Prostate gland (tissue), 2 donors: ENCODE measurements at places on chromosomes 7 and 10.
A peak's percentile ranks its signal among the peaks of the same experiment; 100 is the strongest.

- no peak for DNase-seq
Measured at GRCh38 chr10:20890491-20891337, 6.4 kb downstream of the NEBL start.

DNA sequence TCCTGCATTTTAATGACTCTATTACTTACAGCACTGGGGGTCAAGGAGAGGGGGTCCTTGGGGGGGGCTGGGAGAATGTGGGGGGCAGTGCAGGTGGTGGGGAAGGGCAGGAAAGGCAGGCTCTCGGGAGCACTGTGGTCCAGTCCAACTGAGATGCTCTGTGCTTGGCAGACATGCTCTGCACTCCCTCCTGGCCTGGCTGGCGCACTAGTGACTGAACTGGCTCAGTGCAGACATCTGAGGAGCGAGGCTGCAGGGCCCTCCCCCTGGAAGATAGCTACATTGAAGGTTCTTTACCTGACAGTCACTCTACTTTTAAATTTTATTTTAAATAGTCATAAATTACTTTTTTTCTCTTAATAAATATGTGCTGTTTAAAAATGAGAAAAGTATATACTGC, 105.7 kb downstream of the NEURL1 start:
- no peak for DNase-seq

- DNase-seq, result no peak
Measured at GRCh38 chr7:140596519-140597427, 43.8 kb downstream of the DENND2A start.

GRCh38 chr10:67296926-67297325, 371.1 kb downstream of the LRRTM3 start:
- DNase-seq, result no peak

DNA sequence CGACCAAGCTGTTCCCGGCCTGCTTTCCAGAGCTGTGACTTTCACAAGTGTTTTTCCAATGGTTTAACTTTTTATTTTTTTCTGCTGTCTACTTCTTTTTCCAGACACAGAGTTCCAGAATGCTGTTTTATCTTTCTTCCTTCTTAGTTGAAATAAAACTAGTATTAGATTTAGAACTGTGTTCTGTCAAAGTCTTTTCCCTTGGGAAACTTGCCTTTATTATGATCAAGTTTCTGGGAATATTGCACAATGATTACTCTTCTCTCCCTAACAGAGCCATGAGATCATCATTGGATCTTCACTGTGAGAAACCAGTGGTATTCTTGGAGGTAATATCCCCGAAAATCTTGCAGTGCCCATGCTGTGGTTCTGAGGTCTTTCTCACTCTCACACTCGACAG, 104.9 kb upstream of the KCND2 start:
- no peak for DNase-seq

DNA sequence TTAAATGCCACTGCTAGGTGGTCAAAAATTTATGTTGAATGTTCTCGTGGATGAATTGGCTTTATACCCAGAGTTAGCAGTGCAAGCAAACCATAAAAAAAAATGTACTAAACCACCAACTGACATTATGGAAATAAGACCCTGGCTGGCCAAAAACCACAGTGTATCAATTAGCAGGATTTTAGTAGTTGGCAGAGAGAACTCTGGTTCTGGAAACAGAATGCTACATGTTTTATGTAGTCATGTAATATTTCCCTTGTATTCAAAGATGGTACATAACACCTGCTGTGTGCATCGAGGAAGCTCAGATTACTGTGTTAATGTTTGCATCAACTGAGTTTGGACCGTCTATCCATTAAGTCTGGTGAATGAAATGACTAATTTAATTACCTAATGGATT, 618.5 kb downstream of the CCSER2 start:
- DNase-seq, result no peak

- DNase-seq, result peak; percentile 43
Measured at GRCh38 chr7:4712281-4713182, 30.4 kb downstream of the FOXK1 start.

GRCh38 chr7:138665669-138666140, 35.5 kb downstream of the SVOPL start:
- DNase-seq, result no peak

GRCh38 chr7:26237035-26237807, 35.7 kb downstream of the CBX3 start:
- DNase-seq, result no peak

DNA sequence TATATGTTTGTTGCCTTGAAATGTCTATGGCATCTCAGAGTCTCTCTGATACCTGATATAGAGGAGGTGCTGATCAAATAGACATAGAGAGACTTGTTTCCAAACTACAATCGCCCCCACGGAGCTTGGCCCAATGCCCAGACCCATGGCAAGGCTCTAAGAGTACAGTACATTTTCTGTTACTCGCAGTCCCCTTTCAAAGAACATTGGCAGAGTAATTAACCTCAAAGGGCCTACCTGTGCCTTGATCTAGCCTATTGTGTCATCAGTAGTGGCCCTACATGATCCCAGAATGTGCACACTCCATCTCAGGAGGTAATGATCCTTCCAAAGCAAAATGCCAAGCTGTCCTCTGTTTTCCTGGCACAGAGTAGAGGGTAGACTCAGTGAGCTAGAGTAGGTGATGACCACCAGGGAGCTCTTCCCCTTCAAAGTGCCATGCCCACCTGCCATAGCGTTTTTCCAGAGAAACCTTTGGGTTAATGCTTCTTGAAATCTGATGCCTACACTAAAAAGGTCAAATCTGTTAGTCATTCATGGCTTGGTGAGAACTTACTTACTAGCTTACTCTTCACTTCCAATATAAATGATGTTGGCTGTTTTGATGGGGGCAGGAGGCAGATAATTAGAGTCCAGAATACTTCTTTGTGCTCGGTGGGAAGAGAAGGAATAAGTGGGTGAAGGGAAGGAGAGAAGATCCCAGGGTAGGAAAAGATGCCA, 41.2 kb upstream of the ACSL5 start:
- DNase-seq, result peak; percentile 22

GRCh38 chr7:29335188-29336083, 140.9 kb downstream of the CHN2 start:
- no peak for DNase-seq

- no peak for DNase-seq
Measured at GRCh38 chr10:12841426-12841825, 160.1 kb downstream of the CCDC3 start.

- DNase-seq, result no peak
Measured at GRCh38 chr7:107622894-107623293, 37.7 kb upstream of the SLC26A4 start.

- DNase-seq, result no peak
Measured at GRCh38 chr10:73519336-73519735, 23.5 kb upstream of the PPP3CB start.

- DNase-seq, result no peak
Measured at GRCh38 chr7:76375251-76375650, 16.5 kb upstream of the YWHAG start.

DNA sequence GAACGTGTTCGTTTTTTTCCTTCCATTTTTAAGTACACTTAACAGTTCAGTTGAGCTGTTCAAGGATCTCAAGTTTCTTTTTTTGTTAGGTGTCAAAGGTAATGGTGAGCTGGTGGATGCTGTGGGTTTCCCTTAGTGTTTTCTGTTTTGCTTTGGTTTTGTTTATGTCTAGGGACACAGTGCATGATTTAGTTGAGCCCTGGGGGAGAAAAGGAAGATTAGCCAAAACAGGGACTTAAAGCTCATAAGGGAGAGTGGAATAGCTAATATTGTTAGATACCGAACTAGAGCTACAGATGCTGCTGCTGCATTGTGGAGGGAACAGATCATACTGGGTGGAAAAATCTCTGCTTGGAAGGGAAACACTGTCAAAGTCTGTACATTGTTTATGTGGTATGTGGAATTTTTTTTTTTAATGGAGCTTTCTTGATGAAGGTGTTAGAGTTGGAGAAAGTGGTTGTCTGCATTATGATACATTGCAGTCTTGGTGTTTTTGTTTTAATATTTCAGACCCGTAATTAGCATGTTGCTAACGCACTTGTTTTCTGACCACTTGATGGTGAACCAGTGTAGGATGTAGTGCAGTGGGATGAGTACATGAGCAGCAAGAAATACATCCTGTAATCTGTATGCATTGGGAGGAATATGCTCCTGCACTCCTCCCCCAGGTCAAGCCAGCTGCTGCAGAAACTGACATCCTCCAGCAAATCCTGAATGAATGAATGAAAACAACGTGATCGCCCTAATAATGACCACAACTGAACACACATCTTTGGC, 2.1 kb downstream of the GLCCI1 start:
- DNase-seq, result no peak

DNA sequence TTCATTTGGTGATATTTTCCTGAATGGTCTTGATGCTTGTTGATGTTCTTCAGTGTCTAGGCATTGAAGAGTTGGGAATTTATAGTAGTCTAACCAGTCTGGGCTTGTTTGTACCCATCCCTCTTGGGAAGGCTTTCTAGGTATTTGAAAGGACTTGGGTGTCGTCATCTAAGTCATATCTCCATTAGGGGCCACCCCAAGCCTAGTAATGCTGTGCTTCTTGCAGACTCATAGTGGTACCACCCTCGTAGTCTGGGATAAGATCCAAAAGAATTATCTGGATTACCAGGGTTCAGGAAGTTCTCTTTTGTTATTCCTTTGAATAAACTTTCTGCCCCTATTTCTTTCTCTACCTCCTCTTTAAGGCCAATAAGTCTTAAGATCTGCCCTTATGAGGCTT, 319.4 kb upstream of the MYO3A start:
- DNase-seq, result no peak

DNA sequence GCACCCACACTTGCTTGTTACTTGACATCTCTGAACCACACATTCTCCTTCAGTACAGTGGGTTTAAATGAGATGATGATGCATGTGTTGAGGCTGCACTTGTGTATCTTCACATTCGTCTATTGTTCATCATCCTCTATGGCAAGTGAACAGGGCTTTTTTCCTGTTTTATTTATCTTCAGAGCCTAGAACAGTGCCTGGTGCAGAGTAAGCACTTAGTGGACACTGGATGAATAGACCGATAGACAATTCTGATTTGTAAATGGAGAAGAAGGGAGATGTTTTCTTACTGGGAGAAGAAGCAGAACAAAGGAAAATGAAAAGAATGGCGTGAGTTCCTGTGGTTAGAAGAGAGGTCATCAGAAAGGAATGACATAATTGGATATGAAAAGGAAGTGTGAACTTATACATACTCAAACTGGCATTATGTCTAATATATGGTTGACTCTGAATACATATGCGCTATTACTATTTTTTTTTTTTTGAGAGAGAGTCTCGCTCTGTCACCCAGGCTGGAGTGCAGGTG, 99.7 kb downstream of the AVL9 start:
- no peak for DNase-seq

GRCh38 chr10:88861036-88861435, 9.4 kb upstream of the ANKRD22 start:
- no peak for DNase-seq

- no peak for DNase-seq
Measured at GRCh38 chr10:11231285-11231684, 213.6 kb downstream of the CELF2 start.

DNA sequence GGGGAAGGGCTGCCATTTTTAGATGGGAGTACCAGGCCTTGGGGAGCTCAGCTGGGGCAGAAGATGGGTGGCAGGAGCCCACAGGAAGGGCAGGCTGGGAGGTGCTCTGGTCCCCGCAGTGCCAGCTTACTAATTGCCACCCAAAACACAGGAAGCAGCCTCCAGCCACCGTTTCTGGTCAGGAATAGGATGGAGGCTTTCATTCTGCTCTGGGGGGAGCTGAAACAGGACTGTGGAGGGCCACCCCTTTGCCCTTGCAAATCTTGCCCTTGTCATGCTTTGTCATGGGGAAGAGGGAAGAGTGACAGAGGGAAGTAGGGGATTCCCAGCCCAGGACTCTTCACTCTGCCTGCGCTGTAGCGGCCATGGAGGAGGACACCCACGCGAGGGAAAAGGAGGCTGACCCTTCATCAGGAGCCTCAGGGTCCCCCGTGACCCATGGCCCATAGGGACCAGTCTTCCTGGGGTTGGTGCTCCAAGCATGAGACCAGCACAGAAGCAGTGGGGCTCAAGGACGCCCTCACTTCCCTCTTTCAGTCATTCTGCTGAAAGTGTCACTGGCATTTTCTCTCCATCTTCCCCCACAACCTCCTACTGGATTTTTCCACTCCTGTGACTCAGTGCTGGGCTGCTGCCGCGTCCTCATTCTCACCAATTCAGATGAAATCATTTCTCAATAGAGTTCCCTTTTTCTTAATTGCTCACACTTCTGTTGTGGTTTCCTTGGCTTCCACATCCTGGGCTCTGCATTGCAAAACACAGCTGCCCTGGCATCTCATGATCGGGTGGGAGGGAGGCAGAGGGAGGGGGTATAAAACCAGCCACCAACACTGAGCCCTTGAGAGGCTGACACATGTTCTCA, 61.9 kb downstream of the MKI67 start:
- DNase-seq, result no peak

GRCh38 chr10:67923551-67923950, 39.1 kb downstream of the SIRT1 start:
- DNase-seq, result no peak

GRCh38 chr10:44281089-44281613, 103.7 kb downstream of the CXCL12 start:
- no peak for DNase-seq

GRCh38 chr10:25493122-25493893, 318.5 kb downstream of the GPR158 start:
- no peak for DNase-seq

GRCh38 chr7:114481999-114482398, 67.4 kb downstream of the FOXP2 start:
- no peak for DNase-seq

DNA sequence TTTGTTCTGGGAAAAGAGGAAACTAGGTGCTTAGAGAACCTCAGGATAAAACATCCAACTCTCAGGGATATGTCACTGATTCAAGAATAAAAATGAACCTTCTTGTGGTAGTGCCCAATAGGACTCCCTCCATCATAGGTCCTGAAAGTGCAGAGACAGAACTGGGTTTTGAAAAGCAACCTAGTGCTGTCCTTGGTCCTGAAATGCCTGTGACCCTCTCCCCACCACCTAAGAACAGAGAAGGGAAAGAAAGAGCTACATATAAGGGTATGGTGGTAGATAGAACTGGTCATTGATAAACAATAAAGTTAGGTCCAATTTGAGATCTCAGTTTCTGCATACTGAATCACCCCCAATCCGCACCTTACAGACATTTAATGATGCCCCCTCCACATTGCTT, 953.3 kb downstream of the XPNPEP1 start:
- no peak for DNase-seq

- no peak for DNase-seq
Measured at GRCh38 chr10:114557854-114558253, 100.2 kb downstream of the ABLIM1 start.

- DNase-seq, result no peak
Measured at GRCh38 chr7:132854238-132854637, 227.7 kb downstream of the CHCHD3 start.

DNA sequence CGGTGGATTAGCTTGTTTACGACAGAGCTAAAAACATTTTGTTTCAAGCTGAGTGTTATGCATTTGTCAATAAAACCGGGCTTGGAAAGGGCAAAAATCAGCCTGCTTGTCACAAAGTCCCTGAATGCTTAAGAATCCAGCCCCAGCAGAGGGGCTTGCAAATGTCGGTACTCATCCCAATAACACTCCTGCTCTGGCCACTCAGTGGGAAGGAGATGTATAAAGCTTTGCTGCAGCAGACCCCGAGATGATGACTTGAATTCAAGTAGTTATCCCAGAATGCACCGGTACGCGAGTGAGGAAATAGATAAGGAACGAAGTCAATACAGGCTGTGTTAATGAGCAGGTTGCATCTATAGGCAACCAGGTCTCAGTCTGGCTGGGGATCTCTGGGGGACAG, 662.3 kb downstream of the CCSER2 start:
- no peak for DNase-seq
